ENCODE measurements at places on chromosomes 5 and 9. TPM values are rescaled to one million over a fixed set of nuclear protein-coding genes. Genes with fewer than 3 reads are reported as not detected.

Gene DND1
- total RNA-seq = 0.30 TPM

Gene RELL2
- 1.1 TPM for total RNA-seq

GRCh38 chr9:134355561-134356279 lies 29.5 kb downstream of the RXRA start:
- DNase-seq = no peak

Gene DNLZ
- total RNA-seq = 5.1 TPM

- no peak for DNase-seq
These were observed 285.5 kb upstream of the VLDLR start for GRCh38 chr9:2336055-2336454.

- DNase-seq = no peak
These were observed 142.2 kb upstream of the PRLR start for GRCh38 chr5:35372482-35372881.

Gene PDZD2
- total RNA-seq = 34.9 TPM

GRCh38 chr5:158177146-158177545 lies 318.2 kb upstream of the CLINT1 start:
- DNase-seq = no peak
